ENCODE measurements at places on chromosomes 1 and 21.

DNA sequence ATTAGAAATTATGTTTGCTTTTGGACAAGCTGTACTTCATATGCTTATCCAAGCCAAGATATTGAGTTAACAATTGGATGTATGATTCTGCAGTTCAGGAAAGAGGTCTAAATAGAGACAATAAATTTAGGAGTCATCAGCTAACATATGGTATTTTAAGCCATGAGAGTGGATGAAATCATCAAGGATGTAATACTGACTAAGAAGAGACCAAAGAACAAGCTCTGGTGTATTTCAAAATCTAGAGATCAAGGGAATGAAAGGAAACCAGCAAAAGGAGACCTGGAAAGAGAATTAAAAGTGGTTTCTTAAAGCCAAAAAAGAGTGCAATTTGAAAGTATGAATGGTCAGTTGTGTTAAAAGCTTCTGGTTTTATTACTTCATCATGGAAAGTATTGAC lies 183.6 kb upstream of the BEND5 start:
- H3K27me3 ChIP-seq: no peaks in the 10 kb centered on the region
- H3K4me3 ChIP-seq: no peak overlapping the region
- H3K36me3 ChIP-seq: no peaks in the 10 kb centered on the region

DNA sequence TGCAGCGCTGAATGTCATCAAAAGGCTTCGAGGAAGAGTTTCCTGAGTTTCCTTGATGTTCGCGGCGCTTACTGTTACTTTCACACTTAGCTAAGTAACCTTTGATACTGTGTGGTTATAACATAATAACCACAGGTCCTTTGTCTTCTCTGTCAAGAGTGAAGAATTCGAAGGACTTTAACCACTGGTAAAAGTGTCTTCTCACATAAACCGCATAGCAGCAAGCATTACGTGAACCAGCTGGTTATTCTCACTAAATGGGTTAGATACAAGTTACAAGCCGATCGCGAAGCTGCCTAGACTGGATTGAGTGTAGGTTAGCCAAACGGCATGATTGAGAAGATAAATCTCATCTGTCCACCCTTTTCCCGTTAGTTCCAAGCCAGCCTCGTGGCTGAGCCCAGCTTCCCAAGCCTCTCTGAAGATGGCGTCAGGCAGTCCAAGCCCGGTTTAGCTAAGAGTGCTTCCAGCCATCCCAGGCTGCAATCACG lies 18.3 kb upstream of the IFNGR2 start:
- H3K4me1 ChIP-seq: peaks cover 29% of the 10 kb centered on the region
- no peaks in the 10 kb centered on the region for H3K27me3 ChIP-seq
- no peak for DNase-seq
- no peaks in the 10 kb centered on the region for H3K36me3 ChIP-seq

GRCh38 chr1:199898654-199899053 lies 128.9 kb upstream of the NR5A2 start:
- DNase-seq: no peak
- no peak overlapping the region for H3K27ac ChIP-seq
- H3K27me3 ChIP-seq: no peaks in the 10 kb centered on the region
- no peak overlapping the region for H3K4me3 ChIP-seq
- no peaks in the 10 kb centered on the region for H3K4me1 ChIP-seq

DNA sequence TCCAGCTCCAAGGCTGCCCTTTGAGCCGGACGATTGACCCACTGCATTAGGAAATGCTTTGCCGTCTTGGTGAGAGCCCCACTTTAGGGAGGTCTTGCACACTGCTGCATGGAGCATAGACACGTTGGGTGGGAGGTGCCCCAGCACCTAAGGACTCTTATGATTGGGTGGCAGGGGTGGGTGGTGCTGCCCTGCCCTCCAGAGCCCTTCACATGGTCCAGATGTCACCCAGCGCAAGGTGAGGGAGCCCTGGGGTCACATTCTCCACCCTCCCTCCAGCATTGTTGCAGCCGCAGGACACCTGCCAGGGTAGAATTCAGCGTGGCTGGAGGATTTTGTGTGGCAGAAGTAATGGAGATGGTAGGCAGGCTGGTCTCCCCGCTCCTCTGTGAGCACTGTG lies 137.4 kb upstream of the COL6A1 start:
- no peak for DNase-seq
- peaks cover 10% of the 10 kb centered on the region for H3K27me3 ChIP-seq
- H3K36me3 ChIP-seq: no peaks in the 10 kb centered on the region
- peaks cover 11% of the 10 kb centered on the region for H3K4me1 ChIP-seq
- no peak overlapping the region for H3K4me3 ChIP-seq
- no peak overlapping the region for H3K27ac ChIP-seq

- no peak overlapping the region for H3K4me3 ChIP-seq
- H3K27me3 ChIP-seq: no peaks in the 10 kb centered on the region
- peaks cover 18% of the 10 kb centered on the region for H3K4me1 ChIP-seq
Measured at GRCh38 chr1:50599546-50599945, 176.3 kb upstream of the DMRTA2 start.
